ENCODE measurements at places on chromosomes 5 and 9.

- no peak for DNase-seq
Observed at GRCh38 chr9:6822696-6823095, 64.9 kb downstream of the KDM4C start.

GRCh38 chr9:114467910-114468309, 37.4 kb downstream of the WHRN start:
- DNase-seq: no peak

DNA sequence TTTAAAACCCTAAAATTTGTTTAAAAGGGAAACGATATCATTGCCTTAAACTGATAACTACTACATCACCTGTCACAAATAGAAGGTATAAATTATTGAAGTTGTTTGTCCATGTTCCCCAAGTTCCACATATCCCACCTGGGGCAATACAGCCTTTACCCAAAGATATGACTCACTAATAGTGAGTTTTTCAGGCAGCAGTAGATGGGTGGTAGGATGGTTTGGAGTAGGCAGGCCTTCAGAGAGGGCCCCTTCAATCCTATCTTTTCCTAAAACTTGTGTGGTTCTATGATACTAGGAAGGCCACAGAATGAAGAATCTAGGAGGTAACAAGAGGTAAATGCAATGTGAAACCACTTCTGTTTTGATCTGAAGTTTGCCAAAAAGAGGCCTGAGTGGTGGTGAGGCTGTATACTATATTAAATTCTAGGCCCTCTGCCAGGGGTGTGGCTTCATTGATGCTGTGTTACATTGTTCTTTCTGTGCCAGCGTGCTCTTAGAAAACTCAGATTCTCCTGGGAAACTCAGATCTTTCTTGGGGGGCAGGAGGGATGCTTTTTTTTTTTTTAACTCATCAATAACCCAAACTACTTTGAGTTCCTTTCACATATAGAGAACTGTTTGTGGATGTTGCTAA, 7.2 kb downstream of the CYSTM1 start:
- no peak for DNase-seq

GRCh38 chr9:122265149-122265915, 650 bp downstream of the MRRF start:
- DNase-seq: no peak

- DNase-seq: no peak
Observed at GRCh38 chr5:107028938-107029337, 641.8 kb downstream of the EFNA5 start.
